Fibroblast of skin of back (primary cell): ENCODE measurements at places on chromosomes 7 and 10.
A peak's percentile ranks its signal among the peaks of the same experiment; 100 is the strongest.

DNA sequence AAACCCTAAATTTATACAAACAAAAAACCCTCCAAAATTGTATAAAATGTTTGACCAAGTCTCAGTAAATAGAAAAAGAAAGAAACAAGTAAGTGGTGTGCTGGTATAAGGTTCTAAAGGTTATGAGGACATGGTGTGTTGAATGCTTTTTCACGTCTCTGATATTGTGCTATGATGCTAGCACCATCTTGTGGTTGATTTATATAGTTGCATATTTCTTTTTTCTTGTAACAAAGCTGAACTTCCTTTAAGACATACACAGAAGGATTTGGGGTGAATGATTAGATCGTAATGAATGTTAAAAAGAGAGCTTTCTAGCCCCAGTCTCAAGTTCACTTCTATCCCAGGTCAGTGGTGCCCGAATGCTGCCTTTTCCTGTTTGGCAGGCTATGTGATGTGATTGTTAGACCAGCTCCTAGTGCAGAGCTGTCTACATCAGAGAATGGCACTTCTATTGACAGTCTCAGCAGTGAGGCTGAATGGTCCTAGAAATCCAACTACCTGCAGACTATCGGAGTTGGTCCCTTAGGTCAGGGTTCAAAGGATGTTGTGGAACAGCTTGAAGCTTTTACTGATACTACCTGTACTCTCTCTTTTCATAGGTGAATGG is 25.0 kb downstream of the VTI1A start:
- DNase-seq = peak; percentile 55

DNA sequence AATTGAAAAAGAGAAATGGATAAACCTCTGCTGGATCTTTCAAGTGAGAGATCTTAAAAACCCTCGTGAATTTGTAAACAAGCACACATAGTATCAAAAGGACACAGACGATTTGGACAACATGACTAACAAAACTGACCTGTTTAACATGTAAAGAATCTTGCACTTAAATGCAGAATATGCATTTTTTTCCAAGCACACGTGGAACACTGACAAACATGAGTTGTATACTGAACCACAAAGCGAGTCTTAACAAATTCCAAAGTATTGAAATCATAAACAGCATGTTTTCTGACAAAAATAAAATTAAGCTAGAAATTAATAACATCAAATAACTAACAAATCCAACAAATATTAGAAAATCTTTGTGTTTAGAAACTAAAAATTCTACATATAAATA is 65.0 kb upstream of the ZNF746 start:
- peak; percentile 22 for DNase-seq

- DNase-seq = no peak
These were observed 333.4 kb downstream of the SH2D4B start for GRCh38 chr10:80871083-80871482.

DNA sequence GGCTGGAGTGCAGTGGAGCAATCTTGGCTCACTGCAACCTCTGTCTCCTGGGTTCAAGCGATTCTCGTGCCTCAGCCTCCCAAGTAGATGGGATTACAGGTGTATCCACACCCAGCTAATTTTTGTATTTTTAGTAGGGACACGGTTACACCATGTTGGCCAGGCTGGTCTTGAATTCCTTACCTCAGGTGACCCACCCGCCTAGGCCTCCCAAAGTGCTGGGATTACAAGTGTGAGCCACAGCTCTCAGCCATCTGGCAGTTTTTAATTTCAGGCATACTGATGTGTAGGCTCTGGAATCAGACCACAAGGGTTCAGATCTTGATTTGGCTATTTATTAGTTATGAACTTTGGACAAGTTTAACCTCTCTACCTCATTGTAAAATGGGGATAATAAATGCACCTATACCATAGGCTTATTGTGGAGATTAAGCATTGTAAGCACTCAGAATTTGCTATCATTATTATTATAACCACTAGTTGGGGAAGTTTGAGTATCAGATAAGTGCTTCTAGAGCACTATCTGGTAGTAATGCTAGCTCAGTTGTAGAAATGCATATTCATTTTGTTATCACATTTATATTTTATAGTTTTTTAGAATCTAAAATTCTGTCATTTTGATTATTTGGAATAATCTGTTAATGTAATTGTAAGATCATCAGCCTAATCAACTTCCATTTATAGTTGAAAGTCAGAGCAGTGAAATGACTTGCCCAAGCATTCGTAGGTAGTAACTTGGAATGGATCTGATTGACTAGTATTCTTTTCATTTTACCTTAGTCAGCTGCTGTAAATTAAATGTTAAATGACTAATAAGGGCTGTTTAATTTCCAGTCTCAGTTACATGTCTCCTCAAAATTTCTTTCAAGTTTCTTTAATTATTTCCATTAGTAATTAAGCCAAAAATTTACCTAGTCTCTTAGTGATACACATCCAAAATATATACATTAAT is 22.5 kb downstream of the KMT2E start:
- DNase-seq = no peak

- DNase-seq = no peak
These were observed 5.9 kb upstream of the OR2A25 start for GRCh38 chr7:144063710-144064109.

GRCh38 chr10:60797200-60797599 is 18.9 kb downstream of the CDK1 start:
- DNase-seq = no peak

GRCh38 chr10:62610649-62611229 is 193.8 kb upstream of the ADO start:
- DNase-seq = peak; percentile 53

DNA sequence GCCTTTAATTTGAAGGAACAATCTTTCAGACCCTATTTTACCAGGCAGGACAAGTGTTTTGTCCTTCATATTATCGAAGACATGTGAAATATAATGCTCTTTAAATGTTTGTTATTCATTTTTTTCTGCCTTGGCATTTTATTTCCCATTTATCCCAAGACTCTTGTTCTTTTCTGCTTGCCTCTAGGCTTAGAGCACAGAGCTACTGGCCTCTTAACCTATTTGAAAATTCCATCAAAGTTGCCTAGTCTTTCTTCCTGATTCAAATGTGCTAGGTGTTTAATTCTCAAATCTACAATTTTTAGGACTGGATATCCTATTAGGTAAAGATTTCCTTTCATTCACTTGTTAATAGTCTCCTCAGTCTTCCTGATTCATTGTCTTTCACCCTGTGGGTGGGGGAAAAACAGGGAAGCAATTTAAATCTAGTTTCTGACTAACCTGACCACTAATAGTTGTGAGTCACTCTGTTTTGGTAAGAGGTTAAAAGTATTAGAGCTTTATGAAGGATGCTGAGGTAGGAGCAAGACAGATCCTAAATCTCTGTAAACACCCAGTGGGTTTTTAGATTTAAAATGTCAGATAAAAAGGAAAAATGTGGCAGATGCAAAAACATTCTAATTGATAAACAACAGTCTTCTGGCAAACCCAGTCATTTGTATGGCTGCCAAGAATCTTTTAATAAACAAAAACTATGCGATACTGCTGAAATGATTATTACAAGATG is 1.5 kb downstream of the LIPK start:
- peak; percentile 70 for DNase-seq

GRCh38 chr7:55344840-55345239 is 20.3 kb upstream of the LANCL2 start:
- no peak for DNase-seq

DNA sequence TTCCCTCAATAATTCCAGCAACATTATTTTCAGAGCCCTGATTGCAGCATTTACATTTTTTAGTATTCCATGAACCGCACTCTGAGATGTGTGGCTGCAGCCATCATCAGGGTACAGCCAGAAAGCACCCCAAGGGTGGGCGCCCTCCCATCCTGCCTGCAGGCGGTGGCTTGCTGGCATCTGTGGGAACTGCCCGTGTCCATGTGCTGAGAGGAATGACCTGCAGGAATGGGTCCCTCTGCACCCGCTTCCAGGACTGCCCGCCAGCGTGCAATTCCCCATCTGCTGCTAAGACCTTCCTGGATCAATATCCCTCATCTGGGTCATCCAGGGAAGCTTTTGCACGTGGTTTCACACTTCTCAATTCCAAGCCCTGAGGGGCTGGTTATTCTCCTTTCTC is 32.8 kb upstream of the NUB1 start:
- no peak for DNase-seq

DNA sequence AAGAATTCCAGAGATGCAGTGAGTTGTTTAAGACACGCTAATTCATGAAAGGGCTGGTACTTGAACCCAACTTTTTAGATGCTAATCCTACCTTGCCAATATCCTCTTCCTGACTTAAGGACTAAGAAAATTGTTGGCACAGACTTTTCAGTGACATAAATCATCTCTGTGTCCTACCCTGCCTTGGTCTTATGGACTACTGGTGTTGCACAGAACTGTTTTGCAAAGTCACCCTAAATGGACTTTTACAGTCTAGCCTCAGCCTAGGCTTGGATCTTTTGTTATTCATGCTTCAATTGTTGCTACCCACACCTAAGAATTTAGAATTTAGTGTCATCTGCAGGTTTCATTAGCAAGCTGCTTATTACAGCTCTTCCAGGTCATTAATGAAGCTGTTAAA is 112.7 kb downstream of the SORCS1 start:
- DNase-seq = no peak

GRCh38 chr10:132187430-132188138 is 836 bp downstream of the DPYSL4 start:
- peak; percentile 14 for DNase-seq

GRCh38 chr10:22029445-22030236 is 26.1 kb upstream of the DNAJC1 start:
- DNase-seq = no peak

GRCh38 chr10:49819234-49819958 is 57.3 kb upstream of the OGDHL start:
- DNase-seq = no peak

DNA sequence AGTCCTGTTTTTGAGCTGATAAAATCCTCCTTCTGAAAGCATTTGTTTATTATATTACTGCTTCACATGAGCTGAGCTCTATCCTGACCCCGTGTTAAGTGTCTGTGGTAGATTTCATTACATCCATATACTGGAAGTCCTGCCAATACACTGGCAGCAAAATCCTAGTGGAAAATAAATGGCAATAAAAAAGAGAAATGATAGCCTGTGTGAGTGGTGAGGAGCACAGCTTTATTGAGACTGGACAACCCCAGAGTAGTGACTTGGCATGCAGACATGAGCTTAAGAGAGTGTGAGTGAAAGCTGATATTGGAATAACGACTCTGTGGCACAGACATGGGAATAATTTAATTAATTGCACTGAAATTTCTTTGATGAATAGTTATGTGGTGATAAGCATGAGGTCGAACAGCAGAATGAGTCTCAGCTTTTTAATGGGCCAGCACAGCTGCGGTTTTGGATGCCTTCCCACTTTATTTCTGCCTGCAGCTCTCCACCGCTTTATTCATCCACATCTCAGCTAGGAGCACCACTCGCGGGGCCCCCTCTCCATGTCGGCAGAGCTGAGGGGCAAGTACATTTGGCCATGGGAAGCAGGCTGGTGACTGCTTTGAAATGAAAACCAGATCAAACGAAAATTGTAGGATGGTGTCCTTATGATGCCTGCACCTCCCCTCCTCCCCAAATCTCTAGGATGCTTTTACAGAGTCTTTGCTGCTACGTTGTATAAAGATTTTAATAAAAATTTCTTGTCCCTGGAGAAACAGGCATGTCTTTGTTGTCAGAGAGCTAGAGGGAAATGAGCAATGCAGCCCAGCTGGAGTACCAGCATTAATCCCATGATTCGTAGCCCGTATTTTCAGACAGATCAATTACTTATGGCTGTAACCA is 494.3 kb downstream of the AUTS2 start:
- peak; percentile 74 for DNase-seq

GRCh38 chr10:101287997-101288635 is 58.9 kb upstream of the LBX1 start:
- DNase-seq = peak; percentile 20

DNA sequence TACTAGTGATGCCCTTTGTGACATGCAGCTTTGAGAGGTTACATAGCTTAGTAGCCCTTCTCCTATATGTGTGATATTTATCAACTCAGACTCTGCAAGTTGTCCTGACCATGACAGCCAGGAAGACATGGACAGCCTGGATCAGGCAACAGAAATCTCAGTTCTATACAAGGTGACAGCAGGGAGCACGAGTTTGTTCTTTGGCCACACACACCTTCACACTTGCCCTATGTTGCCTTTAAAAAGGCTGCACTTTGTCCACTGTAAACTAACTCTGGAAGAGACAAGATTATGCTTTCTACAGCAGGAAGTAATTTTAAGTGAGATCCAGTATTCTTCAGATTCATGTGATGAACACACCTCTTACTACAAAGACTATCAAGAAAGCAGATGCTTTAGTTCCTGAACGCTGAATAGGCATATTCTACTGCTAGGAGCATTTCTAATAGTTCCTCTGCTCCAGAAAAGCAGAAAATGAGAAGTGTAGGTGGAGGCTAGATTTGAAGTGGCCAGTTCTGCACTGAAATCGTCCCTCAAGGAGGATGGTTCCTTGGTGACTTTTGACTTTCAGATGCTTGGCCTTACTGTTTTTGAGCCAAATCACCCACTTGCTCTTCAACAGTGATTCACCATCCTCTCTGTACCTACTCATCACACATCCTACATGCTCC is 239.2 kb downstream of the COBL start:
- DNase-seq = no peak

GRCh38 chr10:93493162-93493561 is 3.2 kb upstream of the CEP55 start:
- DNase-seq = no peak

- no peak for DNase-seq
These were observed 30.4 kb upstream of the SHH start for GRCh38 chr7:155842496-155843265.

- peak; percentile 67 for DNase-seq
These were observed 7.9 kb downstream of the NUDT13 start for GRCh38 chr10:73117976-73118743.

DNA sequence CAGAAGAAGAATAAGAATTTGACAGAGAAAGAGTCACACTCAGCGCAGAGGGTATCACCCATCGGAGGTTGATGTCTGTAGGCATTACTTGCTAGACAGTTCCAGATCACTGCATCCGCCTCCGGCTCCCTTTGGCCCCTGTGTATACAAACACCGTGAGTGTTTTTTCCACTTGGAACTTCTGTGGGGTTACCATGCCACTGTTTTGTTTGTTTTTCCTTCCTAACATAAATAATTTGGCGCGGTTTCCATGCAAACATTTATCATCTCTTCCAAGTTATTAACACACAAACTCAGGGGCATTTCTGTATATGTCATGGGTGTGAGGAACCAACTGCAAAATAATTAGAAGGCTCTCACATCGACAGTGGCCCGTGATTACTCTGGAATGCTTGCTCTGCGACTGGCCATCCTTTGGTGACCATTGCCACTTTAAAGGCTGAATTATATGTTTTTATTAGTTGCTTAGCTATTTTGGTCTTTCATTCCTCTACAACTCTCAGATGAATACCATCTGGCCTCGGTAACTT is 612.2 kb upstream of the MKI67 start:
- DNase-seq = no peak

DNA sequence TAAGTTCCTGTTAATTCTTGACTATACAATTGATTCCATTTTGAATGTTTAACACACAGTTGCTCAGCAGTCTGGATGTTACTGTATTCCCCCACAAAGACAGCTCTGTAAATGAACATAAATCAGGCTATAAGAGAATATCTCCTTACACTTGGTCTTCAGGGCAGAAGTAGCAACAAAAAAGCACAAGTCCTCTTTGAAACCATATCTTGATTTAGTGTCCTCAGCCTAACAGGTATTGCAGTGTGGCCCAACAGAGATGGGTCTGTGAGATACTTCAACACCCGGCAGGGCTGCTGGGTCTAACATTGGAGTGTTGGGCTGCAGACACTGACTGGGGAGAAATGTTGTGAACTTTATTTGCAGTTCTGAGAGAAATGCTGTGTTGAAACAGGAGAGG is 75.8 kb downstream of the CUL1 start:
- DNase-seq = no peak

GRCh38 chr10:87750817-87751216 is 67.2 kb downstream of the ATAD1 start:
- DNase-seq = no peak

GRCh38 chr7:83947260-83947659 is 247.3 kb downstream of the SEMA3A start:
- peak; percentile 5 for DNase-seq
